A673 (cell line): ENCODE measurements at places on chromosomes 13 and 19.

DNA sequence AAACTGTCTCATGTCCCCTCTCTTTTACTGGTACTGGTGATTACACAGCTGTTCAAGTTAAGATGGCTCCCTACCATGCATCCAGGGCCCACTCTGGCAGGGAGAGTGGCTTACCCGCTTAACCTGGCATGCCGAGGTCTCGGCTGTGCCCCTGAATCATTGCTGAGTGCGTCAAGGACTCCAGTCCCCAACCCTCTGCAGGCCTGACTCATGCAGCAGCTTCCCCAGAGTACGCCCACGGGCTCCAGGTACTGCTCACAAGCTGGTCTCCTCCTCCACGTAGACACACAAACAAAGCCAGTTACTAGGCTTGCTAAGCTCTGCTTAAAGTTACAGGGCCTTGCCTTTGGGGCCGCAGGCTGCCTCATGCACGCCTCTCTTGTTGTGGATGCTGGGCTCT lies 447.4 kb downstream of the COG6 start:
- H3K4me1 ChIP-seq, result no peaks in the 10 kb centered on the region
- DNase-seq, result no peak
- no peak overlapping the region for H3K4me3 ChIP-seq
- peaks cover 6% of the 10 kb centered on the region for H3K27me3 ChIP-seq

GRCh38 chr19:15247107-15248014 lies 15.1 kb upstream of the EPHX3 start:
- no peaks in the 10 kb centered on the region for H3K27me3 ChIP-seq
- no peak overlapping the region for H3K4me3 ChIP-seq
- H3K36me3 ChIP-seq, result peaks cover 65% of the 10 kb centered on the region

GRCh38 chr13:97223711-97224541 lies 1.8 kb downstream of the MBNL2 start:
- H3K4me1 ChIP-seq, result peaks cover 35% of the 10 kb centered on the region
- H3K27me3 ChIP-seq, result no peaks in the 10 kb centered on the region
- peak overlapping the region; percentile 72 for H3K27ac ChIP-seq
- DNase-seq, result peak; percentile 74
- no peaks in the 10 kb centered on the region for H3K36me3 ChIP-seq
- peak overlapping the region; percentile 62 for H3K4me3 ChIP-seq

DNA sequence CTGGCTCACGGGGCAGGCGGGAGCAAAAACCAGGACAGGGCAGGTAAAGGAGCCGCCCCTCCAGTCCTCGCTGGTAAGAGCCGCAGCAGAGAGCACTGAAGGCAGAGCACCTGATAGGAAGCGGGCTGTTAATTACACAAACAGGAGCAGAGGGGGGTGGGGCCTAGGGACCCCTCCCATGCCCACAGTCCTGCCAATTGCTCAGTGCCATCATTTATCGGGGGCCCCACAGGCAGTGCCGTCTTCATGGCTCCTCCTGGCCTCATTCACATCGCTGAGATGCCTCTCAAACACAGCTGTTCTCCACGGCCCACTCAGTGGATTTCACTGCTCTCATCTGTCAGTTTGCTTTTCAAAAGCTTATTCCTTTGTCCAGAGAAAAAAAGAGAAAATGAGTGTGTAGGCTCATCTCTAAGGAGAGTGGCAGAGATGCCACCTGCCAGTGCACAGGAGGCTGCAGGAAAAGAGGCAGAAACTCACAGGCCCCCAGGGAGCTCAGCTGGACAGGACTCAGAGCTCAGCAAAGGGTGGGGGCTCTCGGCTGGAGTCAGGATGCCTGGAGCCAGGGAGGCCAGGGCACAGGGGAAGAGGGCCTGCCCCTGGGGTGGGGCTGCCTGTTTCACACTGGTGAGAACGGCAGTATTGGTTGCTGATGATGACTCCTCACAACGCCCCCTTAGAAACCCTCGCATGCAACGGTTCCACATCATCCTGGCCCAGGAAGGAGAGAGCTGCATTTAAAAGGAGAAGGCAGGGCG lies 174.6 kb downstream of the COL4A1 start:
- no peak for DNase-seq
- H3K36me3 ChIP-seq, result no peaks in the 10 kb centered on the region
- no peak overlapping the region for H3K4me3 ChIP-seq
- no peak overlapping the region for H3K27ac ChIP-seq
- H3K27me3 ChIP-seq, result no peaks in the 10 kb centered on the region
- H3K4me1 ChIP-seq, result peaks cover 10% of the 10 kb centered on the region

DNA sequence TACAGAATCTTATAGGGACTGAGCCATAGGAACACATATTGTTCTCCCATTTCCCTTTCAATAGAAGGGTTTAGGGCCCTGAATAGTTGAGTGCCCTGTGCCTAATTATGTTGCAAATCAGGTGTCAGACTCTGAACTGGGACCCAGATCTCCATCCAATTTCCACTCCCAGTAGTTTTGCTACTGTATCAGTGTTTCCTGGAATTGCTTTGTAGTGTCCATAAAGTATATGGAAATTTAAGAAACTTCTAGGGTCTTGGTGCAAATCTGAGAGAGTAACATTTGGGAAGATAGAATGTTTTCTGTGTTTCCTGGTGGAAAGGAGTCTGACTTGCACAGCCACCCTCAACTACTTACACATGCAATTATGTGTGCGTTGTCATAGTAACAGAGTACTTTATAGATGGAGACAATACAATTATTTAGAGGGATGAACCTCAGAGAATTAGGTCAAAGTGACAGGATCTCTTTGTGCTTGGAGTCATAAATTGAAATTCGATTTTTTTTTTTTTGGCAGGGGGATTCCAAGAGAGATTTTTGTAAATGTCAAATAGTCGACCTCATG lies 646 bp upstream of the SLC10A2 start:
- no peaks in the 10 kb centered on the region for H3K4me1 ChIP-seq
- H3K36me3 ChIP-seq, result no peaks in the 10 kb centered on the region
- H3K27ac ChIP-seq, result no peak overlapping the region
- DNase-seq, result no peak
